ENCODE measurements at places on chromosomes 5 and 9.
A peak's percentile ranks its signal among the peaks of the same experiment; 100 is the strongest.

GRCh38 chr5:180575571-180575970, 15.7 kb downstream of the SCGB3A1 start:
- H3K27ac ChIP-seq: no peak overlapping the region
- peaks cover 5% of the 10 kb centered on the region for H3K36me3 ChIP-seq
- no peaks in the 10 kb centered on the region for H3K27me3 ChIP-seq

DNA sequence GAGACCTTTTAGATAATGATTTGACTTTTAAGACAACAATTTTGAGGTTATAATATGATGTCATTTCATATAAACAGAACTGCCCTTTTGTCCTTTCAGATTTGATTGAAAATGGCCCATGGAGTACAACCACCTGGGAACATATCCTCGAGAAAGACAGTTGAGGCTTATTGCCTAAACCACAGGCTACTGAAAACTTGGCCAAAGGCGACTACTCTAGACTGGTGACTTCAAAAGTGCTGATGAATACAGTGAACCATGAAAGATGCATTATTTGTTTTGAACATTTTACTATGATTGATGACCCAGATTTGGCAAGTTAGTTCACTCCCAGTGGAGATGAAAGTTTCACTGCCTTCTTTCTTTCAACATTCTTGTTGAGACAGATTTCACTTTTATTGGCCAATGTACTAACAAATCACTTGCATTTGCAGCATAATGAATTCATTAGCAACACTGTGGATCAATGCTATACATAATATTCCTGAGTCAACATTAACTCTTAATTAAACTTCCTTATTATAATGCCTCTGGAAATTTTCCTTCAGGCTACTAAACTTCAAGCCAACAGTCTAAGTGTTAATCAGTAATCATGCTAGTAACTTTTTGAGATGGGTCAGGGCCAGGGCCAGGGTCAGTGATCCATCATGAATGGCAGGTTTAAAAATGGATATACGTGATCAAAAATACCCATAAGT, 480.3 kb downstream of the RAB3C start:
- H3K4me1 ChIP-seq: peaks cover 3% of the 10 kb centered on the region
- peaks cover 9% of the 10 kb centered on the region for H3K27me3 ChIP-seq
- H3K27ac ChIP-seq: no peak overlapping the region
- no peak for DNase-seq
- H3K4me3 ChIP-seq: no peak overlapping the region

- H3K4me3 ChIP-seq: no peak overlapping the region
- H3K36me3 ChIP-seq: no peaks in the 10 kb centered on the region
- no peak for DNase-seq
- H3K4me1 ChIP-seq: peaks cover 7% of the 10 kb centered on the region
These were observed 50.2 kb downstream of the PPP2R2B start for GRCh38 chr5:146828385-146828784.

- no peaks in the 10 kb centered on the region for H3K36me3 ChIP-seq
- no peak overlapping the region for H3K27ac ChIP-seq
- DNase-seq: no peak
- no peak overlapping the region for H3K4me3 ChIP-seq
- peaks cover 2% of the 10 kb centered on the region for H3K4me1 ChIP-seq
These were observed 29.4 kb upstream of the ADAMTS2 start for GRCh38 chr5:179374506-179375235.

DNA sequence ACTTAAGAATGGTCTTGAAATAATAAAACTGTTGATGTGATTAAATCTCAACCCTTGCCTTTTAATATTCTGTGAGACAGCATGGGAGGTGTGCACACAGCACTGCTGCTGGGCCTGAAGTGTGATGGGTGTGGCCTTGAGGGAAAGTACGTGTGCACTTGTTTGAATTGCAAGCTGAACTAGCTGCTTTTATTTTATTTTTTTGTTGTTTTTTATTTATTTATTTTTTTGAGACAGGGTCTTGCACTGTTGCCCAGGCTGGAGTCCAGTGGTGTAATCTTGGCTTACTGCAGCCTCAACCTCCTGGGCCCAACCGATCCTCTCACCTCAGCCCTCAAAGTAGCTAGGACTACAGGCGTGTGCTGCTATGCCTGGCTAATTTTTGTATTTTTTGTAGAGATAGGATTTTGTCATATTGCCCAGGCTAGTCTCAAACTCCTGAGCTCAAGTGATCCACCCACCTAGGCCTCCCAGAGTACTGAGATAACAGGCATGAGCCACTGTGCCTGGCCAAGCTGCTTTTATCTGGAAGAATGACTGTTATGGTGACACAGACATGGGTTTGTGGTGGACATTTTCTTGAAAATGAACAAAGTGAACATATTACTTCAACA, 58.9 kb downstream of the GPR107 start:
- H3K27ac ChIP-seq: no peak overlapping the region
- H3K4me1 ChIP-seq: peaks cover 8% of the 10 kb centered on the region
- no peak for DNase-seq
- peaks cover 9% of the 10 kb centered on the region for H3K36me3 ChIP-seq
- H3K27me3 ChIP-seq: no peaks in the 10 kb centered on the region

DNA sequence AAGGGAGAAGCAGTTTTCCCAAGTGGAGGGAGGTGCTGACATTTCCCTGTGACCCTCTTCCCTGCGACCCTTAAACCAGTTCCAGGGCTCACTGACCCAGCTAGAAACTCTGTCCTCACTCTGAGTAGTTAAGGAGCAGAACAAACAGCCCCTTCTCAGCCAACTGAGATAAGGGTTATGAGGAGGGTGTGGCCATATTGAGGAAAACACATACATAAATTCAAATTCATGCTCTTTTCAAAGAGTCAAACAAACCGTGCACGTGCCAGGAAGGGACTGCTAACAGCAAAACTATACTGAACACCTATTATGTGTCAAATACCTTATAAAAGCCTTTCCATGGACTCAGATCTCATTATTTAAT, 4.9 kb upstream of the AKNA start:
- no peak for DNase-seq
- H3K4me3 ChIP-seq: no peak overlapping the region
- no peaks in the 10 kb centered on the region for H3K27me3 ChIP-seq
- peaks cover 4% of the 10 kb centered on the region for H3K36me3 ChIP-seq

GRCh38 chr9:131051592-131052517, 42.9 kb downstream of the LAMC3 start:
- DNase-seq: no peak
- no peak overlapping the region for H3K27ac ChIP-seq
- no peaks in the 10 kb centered on the region for H3K4me1 ChIP-seq
- H3K36me3 ChIP-seq: peaks cover 3% of the 10 kb centered on the region
- no peak overlapping the region for H3K4me3 ChIP-seq
- H3K27me3 ChIP-seq: peaks cover 16% of the 10 kb centered on the region

GRCh38 chr5:175657593-175658271, at the start of gene HRH2:
Gene HRH2, plus strand, starts transcription at chr5:175658071. Its CDS starts 25,163 bp downstream, at chr5:175683234.
- H3K27me3 ChIP-seq: no peaks in the 10 kb centered on the region
- H3K27ac ChIP-seq: peak within 1 kb of the TSS; percentile 82
- H3K4me3 ChIP-seq: peak within 1 kb of the TSS; percentile 99
- peaks cover 59% of the 10 kb centered on the region for H3K4me1 ChIP-seq
- DNase-seq: no peak
- H3K36me3 ChIP-seq: peaks cover 3% of the 10 kb centered on the region

DNA sequence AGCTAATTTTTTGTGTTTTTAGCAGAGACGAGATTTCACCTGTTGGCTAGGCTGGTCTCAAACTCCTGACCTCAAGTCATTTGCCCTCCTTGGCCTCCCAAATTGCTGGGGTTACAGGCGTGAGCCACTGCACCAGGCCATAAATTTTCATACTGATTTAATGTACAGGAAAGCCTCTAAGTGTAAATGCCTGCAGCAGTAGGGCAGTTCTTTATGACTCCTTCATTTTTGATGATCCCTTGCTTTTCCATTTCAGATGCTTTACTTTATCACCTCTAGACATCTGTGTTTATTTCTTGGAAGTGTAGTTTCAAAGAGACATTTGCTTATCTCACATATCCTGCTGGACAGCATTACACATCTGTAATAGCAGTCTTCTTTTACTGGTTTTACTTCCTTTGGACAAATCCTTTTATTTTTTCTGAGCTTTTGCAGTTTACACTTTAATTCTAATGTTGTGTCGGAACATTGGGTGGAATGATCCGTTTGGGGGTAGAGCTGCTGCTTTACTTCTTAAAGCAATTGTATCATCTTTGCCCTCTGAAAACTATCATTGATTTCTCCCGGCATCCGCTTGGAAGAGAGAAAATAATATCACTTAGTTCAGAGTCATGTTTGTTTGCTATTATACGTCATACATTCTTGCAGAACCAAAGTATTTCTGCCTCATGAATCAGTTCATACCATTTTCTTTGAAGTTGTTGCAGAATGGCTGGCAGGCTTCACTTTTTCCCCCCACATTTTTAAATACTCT, 36.0 kb downstream of the SCGB3A1 start:
- no peak overlapping the region for H3K4me3 ChIP-seq
- peak overlapping the region; percentile 64 for H3K27ac ChIP-seq
- H3K4me1 ChIP-seq: peaks cover 21% of the 10 kb centered on the region
- H3K36me3 ChIP-seq: peaks cover 14% of the 10 kb centered on the region

- DNase-seq: no peak
- H3K4me3 ChIP-seq: no peak overlapping the region
- H3K27ac ChIP-seq: no peak overlapping the region
- H3K27me3 ChIP-seq: peaks cover 24% of the 10 kb centered on the region
- H3K36me3 ChIP-seq: no peaks in the 10 kb centered on the region
These were observed 75.4 kb downstream of the NUDT12 start for GRCh38 chr5:103487218-103487617.

- peak overlapping the region; percentile 78 for H3K27ac ChIP-seq
- no peak for DNase-seq
- no peaks in the 10 kb centered on the region for H3K27me3 ChIP-seq
- H3K36me3 ChIP-seq: peaks cover 17% of the 10 kb centered on the region
These were observed 58.0 kb downstream of the RCL1 start for GRCh38 chr9:4850603-4851310.

GRCh38 chr9:112744177-112744576, 6.4 kb upstream of the SNX30 start:
- DNase-seq: no peak
- no peaks in the 10 kb centered on the region for H3K27me3 ChIP-seq
- no peak overlapping the region for H3K27ac ChIP-seq
- H3K4me3 ChIP-seq: no peak overlapping the region
- peaks cover 18% of the 10 kb centered on the region for H3K4me1 ChIP-seq

DNA sequence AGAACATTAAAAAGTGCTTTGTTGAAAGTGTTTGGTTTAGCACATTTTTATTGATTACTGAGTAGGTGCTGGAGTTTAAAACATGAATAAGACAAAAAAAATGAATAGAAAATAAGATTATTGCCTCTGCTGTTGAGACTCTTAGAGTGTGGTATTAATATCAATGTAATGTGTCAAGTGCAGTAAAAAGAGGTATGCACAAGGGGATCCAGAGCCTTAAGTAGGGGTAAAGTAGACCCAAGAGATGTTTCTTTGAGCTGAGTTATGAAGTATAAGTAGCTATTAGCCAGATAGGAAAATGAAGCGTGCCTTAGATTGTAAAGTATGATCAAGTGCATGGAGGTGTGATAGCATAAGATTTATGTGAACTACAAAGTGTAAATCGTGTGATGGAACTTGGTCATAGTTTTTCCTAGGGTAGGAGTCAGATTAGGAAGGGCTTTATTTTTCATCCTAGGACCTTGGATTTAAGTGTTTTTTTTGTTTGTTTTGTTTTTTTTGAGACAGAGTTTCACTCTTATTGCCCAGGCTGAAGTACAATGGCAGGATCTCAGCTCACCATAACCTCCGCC, 45.2 kb downstream of the NSD1 start:
- peak overlapping the region; percentile 59 for H3K27ac ChIP-seq
- no peaks in the 10 kb centered on the region for H3K27me3 ChIP-seq
- H3K36me3 ChIP-seq: no peaks in the 10 kb centered on the region
- peaks cover 18% of the 10 kb centered on the region for H3K4me1 ChIP-seq
- no peak overlapping the region for H3K4me3 ChIP-seq

DNA sequence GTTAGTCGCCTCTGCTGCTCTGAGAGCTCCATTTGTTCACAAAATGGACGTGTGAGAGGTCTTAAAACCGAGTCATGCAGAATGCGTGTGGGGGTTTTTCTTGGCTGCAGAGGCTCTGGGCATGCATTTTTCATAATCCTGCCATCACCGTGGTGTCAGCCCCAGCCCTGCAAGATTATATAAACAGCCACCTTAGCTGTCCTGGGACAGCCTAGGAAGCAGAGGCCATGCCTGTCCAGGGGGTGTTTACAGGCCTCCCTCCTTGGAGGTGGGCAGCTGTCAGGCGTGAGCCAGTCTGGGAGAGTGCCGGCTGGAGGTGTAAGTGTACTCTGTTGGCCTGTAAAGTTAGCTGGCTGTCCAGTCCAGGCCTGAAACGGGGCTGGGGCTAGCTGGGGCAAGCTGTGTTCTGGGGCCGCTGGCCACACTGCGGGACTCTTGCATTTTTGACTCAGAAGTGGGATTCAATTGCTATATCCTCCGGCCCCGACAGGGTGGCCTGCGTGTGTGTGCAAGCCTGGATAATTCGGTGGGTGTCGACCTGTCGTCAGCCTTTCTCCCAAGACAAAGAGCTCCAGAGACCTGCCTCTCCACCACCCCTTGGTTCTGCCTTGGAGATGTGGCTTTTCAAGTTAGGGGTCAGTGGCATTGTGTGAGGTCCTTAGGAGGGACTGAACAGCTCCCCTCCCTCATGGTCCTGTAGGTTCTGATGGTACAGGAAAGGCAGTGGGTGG, 2.4 kb downstream of the WNK2 start:
- H3K4me3 ChIP-seq: no peak overlapping the region
- peaks cover 5% of the 10 kb centered on the region for H3K4me1 ChIP-seq
- DNase-seq: no peak
- no peak overlapping the region for H3K27ac ChIP-seq
- peaks cover 42% of the 10 kb centered on the region for H3K27me3 ChIP-seq

DNA sequence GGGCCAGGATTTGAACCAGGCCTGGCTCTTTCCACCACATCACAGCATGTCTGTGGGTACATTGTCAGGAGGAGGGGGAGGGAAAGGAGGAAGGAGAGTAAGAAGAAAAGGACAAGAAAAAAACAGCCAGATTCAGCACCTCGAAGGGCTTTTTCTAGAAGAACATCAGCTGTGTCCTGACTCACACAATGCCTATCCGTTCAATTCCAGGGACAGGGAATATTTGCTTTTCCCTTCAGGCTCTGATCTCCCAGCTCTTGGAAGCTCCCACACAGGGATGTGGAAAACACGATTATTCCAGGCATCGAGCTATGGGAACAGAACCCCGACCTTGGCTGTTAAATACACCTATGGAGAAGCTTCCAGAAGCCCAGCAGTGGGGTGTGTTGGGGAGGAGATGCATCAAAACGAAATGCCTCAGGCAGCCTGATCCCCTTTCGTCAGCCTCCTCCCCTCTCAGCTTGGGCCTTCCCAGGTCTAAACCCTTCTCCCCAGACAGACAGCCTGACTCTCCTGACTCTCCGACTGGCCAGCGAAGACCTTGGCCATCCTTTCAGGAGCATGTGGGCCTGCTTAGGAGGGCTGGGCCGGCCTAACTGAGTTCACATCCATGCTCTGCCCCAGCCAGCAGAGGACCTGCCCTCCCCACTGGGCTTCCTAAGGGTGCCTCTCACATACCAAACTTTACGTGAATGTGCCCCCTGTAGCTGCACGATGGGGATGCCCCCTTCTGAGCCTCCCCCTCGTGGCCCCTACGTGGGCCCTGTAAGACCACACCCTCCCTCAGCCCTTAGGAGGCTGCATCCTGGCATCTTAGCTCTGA, 54.4 kb downstream of the NEURL1B start:
- DNase-seq: no peak
- no peak overlapping the region for H3K4me3 ChIP-seq
- H3K4me1 ChIP-seq: peaks cover 10% of the 10 kb centered on the region
- H3K27me3 ChIP-seq: peaks cover 4% of the 10 kb centered on the region

- H3K4me3 ChIP-seq: peak overlapping the region; percentile 97
- DNase-seq: peak; percentile 41
- no peaks in the 10 kb centered on the region for H3K27me3 ChIP-seq
These were observed 427 bp downstream of the SERINC5 start for GRCh38 chr5:80255431-80255810.

- H3K27me3 ChIP-seq: peaks cover 24% of the 10 kb centered on the region
- no peak overlapping the region for H3K27ac ChIP-seq
- H3K4me3 ChIP-seq: no peak overlapping the region
These were observed 50.4 kb upstream of the FAM170A start for GRCh38 chr5:119578937-119579336.
